ENCODE measurements at places on chromosomes 12 and 14.
A peak's percentile ranks its signal among the peaks of the same experiment; 100 is the strongest.

GRCh38 chr12:10361622-10362021 lies 28.2 kb downstream of the KLRK1 start:
- no peak for DNase-seq

- no peak for DNase-seq
Measured at GRCh38 chr12:93722835-93723567, 45.8 kb downstream of the CRADD start.

DNA sequence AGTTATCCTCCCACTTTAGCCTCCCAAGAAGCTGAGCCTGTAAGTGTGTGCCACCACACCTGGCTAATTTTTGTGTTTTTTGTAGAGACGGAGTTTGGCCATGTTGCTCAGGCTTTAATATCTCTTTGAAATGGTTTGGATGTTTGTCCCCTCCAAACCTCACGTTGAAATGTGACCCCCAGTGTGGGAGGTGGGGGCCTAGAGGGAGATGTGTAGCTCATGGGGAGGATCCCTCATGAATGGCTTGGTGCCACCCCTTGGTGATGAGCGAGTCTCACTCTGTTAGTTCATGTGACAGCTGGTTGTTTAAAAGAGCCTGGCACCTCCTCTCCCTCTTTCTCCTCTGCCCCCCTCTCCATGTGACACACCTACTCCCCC lies 23.6 kb upstream of the TTC7B start:
- DNase-seq, result no peak

DNA sequence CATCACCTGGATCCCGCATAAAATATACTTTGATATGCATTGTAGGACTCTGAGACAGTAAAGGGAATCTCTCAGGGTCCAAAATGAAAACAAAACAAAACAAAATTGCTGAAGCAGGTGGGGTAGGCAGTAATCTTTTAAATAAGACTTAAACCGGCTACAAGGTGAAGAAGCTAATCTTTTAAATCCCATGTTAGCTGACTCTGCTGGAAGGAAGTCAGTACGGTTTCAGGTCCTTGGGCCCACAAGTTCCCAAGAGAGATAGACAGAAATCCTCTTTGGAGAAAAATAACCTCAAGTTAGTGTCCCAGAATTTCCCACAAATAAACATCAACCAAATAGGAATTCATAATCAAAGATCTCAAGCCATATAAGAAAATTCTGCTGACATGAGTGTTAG lies 5.0 kb upstream of the EPS8 start:
- DNase-seq, result no peak

GRCh38 chr12:10220398-10221077 lies 7.9 kb downstream of the GABARAPL1 start:
- no peak for DNase-seq

- DNase-seq, result no peak
Measured at GRCh38 chr12:79397609-79398008, 293.2 kb downstream of the PAWR start.

DNA sequence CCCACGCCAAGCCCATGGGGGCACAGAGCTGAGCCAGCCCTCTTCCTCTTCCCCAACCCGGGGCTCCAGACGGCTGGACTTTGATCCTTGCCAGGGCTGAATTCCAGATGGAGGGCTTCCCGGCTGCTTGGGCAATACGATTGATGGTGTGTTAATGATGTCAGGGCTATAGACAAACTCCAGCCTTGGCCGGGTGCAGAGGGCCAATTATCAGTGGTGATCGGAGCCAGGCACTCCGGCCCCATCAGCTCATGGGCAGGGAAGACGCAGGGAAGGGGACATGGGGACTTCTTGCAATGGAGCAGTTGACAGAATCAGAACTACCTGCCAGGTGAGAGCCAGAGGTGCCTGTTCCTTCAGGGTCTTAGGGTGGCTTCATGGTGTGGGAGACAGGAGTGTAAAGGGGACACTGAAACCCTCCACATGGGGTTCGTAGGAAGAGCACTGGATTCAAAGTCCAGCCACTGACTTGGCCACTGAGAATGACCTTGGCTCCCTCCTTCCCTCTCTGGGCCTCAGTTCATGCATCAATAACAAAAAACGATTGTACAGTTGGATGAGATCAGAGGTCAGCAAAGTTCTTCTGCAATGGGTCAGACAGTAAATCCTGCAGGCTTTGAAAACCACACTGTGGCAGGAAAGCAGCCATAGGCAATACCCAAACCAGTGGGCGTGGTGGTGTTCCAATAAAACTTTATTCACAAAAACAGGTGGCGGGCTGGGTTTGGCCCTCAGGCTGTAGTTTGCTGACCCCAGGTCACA lies 333.7 kb downstream of the MED13L start:
- DNase-seq, result no peak

DNA sequence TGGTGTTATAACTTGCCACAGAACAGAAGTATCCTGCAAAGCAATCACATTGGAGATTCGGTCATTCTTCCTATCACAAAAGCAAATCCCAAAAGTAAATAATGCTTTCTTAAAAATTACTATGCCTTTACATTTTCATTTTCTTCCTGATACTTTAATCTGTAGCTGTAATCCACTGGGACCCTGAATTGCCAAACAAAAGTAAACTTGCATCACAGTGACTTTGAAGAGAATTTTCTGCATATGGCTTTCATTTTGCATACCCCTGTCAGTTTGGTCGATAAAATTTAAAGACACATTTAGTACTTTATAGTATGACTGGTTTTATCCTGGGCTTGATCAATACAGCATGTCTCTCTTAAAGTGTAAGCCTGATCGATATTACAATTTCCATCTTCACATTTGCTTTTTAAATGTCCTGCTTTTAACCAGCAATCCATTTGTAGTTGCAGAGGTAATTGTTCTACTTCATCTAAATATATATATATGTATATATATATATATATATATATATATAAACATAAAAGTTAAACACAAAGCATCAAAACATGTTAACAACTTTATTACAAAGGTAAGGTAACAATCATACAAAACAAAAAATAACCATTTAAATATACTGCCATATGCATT lies 53.7 kb upstream of the PLEKHA5 start:
- DNase-seq, result no peak

- no peak for DNase-seq
Measured at GRCh38 chr12:8685051-8685450, 12.7 kb upstream of the RIMKLB start.

GRCh38 chr12:95474660-95474958 lies 657 bp downstream of the METAP2 start:
- DNase-seq, result no peak

DNA sequence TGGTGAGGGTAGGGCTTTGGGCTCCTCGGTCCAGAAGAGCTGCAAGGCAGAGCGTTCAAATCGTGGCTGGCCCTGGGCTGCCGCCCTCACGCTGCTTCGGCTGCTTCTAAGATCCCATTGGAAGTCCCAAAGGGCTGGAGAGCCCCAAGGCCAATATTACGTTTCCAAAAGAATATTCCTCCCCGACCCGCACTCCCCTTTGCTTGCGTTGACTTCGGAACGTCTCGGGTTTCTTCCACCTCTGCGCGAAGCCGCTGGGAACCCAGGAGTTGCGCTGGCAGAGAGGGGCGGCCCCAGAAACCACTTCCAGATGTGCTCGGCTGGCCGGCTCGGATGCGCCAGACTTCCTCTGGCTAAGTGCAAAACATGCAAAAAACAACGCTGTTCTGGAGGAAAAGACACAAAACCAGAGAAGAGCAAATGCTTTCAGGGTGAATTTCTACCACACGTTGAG lies at the start of gene GLT8D2:
Gene GLT8D2, minus strand, starts transcription at position 285 of the 454 bp plus-strand sequence. CDS start 30,539 bp downstream, outside the sequence.
- DNase-seq, result peak; percentile 31

GRCh38 chr14:29216268-29217232 lies 450.0 kb downstream of the FOXG1 start:
- DNase-seq, result no peak

GRCh38 chr12:94760786-94761185 lies 110.4 kb upstream of the TMCC3 start:
- no peak for DNase-seq

GRCh38 chr14:64550621-64551333 lies 1.0 kb downstream of the PPP1R36 start:
- no peak for DNase-seq

GRCh38 chr12:66000958-66001357 lies 129.6 kb downstream of the LLPH start:
- DNase-seq, result no peak

- DNase-seq, result peak; percentile 18
Measured at GRCh38 chr12:125683748-125684381, 618.6 kb downstream of the AACS start.

GRCh38 chr14:24315807-24316596 lies 4.7 kb downstream of the LTB4R start:
- no peak for DNase-seq

GRCh38 chr12:131371401-131372170 lies 339.3 kb upstream of the SFSWAP start:
- no peak for DNase-seq

GRCh38 chr12:103640831-103641230 lies 53.8 kb downstream of the STAB2 start:
- no peak for DNase-seq

DNA sequence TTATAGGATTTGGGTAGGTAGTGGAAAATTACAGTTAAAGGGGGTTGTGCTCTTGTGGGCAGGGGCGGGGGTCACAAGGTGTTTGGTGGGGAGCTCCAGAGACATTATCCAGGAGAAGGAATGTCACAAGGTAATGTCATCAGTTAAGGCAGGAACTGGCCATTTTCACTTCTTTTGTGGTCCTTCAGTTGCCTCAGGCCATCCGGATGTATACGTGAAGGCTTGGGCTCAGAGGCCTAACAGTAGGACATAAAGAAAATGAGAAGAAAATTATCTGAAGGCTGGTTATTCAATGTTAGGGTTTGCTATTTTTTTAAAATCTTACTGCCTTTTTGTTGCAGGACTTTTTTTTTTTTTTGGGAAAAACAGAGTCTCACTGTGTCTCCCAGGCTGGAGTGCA lies 2.5 kb upstream of the PSEN1 start:
- no peak for DNase-seq

- DNase-seq, result no peak
Measured at GRCh38 chr14:69769623-69770022, 2.7 kb downstream of the SRSF5 start.

DNA sequence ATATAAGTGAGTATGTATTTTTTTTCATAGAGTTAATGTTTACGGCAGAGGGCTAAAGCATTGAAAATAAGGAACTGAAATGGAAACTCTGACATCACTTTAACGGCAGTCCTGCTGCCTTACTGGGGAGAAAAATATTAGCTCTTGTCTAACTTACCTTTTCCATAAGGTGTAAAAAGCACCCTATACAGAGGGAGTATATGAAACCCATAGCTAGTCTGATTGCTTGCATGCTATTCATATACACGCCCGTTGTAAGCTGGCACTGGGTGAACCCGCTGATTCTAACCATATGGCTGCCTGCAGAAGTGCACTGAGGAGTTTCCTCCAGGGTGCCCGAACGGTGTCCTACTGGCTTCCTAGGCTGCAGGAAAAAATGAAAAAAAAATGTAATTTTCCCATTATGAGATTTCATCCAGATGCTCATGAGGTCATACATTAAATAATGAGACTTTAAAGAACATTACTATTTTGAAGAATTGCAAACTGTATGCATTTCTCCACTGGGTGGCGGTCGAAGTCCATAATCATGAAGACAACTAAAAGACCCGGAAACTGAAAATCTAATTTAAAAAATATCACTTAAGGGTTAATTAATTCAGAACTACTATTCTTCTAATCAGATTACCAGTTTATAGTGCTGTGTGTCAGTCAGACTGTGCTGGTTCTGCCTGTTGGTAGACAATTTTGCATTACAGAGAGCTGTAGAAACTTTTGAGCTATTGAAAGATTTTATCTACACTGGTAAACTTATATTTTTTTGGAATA lies 144.7 kb downstream of the ALX1 start:
- DNase-seq, result no peak

- no peak for DNase-seq
Measured at GRCh38 chr14:86299994-86300393, 770.0 kb downstream of the FLRT2 start.

DNA sequence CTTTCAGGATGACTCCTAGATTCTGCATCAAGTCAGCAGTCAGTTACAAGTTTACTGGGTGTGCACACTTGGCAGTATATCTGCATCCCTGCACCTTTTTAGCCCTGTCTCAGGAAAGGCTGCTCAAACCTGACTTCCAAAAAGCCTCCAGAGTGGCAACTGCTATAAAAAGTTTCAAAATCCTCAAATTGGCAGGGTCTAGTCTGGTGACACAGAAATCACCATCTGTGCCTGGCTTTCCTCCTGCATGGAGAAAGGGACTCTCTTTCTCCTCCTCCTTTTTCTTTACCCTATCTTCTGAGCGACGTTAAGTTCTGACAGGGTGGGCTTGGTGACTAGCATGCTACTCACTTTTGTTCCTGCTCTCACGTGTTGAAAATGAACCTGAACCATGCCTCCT lies 679.5 kb downstream of the C12orf50 start:
- DNase-seq, result no peak

DNA sequence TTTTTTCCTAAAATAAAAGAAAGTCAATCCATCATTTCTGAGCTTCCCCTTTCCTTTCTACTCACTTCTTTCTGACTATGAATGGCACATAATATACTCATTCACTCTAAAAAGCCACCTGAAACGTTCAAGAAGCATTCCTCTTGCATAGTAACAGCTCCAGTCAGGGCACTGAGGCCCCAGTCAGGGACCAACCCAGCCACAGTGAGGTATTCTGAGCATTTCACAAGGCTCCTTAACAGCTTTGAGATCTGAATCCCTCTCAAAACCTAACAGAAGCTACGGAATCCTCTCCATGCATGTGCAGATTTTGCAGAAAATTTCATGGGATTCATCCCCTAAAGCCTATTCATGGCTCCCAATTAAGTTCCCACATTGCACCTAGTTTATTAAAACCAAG lies 23.2 kb downstream of the NT5DC3 start:
- no peak for DNase-seq

DNA sequence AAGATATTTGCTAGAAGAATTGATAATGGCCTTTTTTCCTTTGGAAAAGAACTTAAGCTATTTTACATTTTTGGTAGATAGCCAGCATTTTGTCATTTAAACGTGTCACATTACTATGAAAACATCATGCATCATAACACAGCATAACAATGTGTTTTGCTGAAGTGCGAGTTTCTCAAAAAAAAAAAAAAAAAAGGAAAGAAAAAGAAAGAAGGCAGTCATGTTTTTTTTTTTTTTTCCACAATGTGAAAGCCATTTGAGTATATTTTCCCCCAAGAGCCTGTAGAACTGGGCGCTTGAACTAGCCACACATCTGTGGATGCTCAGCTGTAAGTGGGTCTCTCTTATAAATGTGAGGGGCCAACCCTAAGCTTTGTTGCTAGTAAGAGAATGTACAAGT lies 300.1 kb downstream of the AKAP6 start:
- no peak for DNase-seq

DNA sequence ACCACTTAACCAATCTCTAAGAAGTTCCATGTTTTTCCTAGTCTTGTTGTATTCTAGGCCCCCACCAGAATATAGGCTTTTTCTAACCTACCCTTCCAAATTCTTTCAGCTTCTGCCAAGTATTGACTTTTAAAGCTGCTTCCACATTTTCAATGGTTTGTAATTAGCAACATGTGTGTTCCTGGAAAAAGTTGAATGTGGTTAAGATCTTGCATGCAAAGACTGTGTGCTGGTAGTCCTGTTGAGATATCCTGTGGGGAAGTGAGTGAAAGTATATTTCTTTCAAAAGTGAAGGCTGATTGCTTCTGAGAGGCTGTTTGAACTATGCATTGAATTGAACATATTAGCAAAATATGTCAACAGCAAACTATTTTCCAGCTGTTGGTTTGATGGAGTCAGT lies 646 bp upstream of the OR6C4 start:
- DNase-seq, result no peak

GRCh38 chr12:119457271-119457670 lies 122.7 kb downstream of the CCDC60 start:
- DNase-seq, result no peak

Measured in right renal pelvis (tissue), 4 donors.